ENCODE measurements at places on chromosomes 5 and 9.

DNA sequence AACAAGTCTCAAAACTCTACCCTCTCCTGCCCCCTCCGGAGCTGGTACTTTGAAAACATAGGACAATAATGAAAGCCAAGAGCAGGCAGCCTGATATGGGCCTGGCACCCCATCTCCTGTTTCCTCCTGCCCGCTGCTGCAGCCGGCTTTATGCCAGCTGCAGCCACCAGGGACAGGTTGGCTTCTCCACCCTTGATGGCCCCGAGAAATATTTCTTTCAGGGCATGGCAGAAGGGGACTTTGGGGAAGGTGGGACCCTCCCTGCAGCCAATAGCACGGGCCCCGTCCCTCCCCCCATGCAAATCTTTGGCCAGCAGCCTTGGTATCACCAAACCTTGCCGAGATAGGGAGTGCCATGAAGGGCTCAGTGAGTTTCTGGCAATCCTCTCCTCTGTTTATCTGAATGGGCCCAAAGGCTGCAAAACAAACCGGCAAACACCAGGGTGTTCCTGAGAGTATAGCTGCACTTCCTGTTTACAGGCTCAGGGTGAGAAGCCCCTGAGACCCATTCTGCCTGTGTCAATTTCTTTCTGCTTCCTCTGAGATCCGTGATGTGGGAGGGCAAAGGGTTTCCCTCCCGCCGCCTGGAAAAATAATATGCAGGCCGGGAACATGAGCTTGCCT lies 73.4 kb upstream of the BOD1 start:
- DNase-seq, result no peak

DNA sequence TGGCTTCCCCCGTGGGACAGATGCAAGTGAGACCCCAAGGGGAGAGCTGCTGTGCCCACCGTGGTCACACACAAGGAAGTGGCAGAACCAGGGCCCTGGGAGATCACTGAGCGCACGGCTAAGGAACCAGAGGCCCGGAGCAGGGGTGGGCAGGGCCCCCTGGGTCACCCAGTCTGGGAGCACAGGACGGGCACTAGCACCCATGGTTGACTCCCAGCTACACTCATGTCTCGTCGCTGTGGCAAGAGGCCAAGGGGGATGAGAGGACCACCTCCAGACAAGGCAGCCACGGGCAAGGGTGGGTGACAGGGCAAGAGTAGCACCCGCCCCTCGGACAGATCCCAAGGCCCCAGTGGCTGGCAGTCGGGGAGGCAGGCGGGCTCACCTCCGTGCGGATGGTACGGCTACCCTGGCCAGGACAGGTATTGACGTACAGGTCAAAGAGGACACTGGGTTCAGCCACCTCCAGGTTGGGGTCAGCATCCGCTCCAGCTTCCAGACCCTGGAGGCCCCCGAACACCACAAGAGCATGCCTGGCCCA lies 5.1 kb downstream of the ENDOG start:
- DNase-seq, result no peak

DNA sequence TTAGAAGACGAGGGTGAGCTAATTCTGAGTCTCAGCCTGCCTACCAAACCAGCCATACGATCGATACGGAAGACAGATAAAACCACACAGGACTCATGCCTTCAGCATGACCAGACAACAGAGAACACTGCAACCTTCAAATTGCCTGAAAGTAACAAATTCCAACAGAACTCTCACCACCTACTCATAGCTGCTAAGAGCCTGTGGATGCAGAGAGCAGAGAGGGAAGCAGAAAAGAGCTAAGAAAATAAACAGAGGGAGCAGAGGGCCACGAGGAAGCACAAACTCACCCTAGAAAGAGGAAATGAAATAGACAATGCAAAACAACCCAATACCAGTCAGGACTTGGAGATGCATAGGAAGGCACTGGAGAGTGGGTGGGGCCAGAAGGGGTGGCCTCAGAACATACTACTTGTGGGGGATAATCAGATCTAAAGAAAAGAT lies 86.7 kb upstream of the TAS2R1 start:
- DNase-seq, result no peak

- no peak for DNase-seq
Observed at GRCh38 chr5:61687371-61687770, 355.3 kb downstream of the ZSWIM6 start.

GRCh38 chr9:120890320-120891244 lies 13.6 kb upstream of the PHF19 start:
- peak; percentile 56 for DNase-seq
